ENCODE measurements at places on chromosomes 4 and X. TPM values are rescaled to one million over a fixed set of nuclear protein-coding genes. Genes with fewer than 3 reads are reported as not detected.

The CCNG2 gene
- polyA plus RNA-seq = 15.3 TPM

The TMEM154 gene
- 24.7 TPM for polyA plus RNA-seq

The NDUFC1 gene
- polyA plus RNA-seq = 163 TPM

The LINC00632 gene
- not detected for polyA plus RNA-seq

The PCYT1B gene
- polyA plus RNA-seq = not detected

The RNF150 gene
- polyA plus RNA-seq = not detected

The ZFP92 gene
- 0.06 TPM for polyA plus RNA-seq

The NR0B1 gene
- polyA plus RNA-seq = not detected

The CWH43 gene
- polyA plus RNA-seq = not detected

The FATE1 gene
- not detected for polyA plus RNA-seq

The LNX1 gene
- 0.43 TPM for polyA plus RNA-seq

The RAP1GDS1 gene
- polyA plus RNA-seq = 30.7 TPM

The CFAP47 gene
- not detected for polyA plus RNA-seq

The TMSB15A gene
- polyA plus RNA-seq = not detected

The TBC1D8B gene
- polyA plus RNA-seq = 0.13 TPM

DNA sequence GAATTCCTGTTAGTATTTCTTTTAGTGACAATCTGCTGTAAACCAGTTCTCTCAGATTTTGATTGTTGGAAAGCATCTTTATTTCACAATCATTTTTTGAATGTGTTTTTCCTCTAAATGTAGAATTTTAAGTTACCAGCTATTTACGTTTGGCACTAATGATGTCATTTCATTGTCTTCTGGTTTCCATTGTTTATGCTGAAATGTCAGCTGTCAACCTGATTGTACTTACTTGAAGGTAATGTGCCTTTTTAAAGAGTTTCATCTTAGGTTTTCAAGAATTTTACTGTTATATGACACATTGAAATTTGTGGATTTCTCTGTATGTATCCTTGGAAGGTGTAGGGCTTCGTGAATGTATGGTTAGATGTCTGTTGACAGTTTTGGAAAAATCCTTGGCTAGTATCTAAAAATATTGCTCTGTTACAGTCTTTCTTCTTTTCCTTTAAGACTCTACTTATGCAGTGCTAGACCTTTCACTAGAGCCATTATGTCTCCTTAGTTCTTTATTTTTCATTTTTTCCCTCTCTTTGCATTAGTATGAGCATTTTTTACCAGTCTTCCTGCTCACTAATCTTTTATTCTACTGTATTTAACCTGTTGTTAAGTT is 30.4 kb downstream of the SMAD1 start:
- no peak overlapping the region for H3K27ac ChIP-seq
- no peak for DNase-seq
- H3K27me3 ChIP-seq = no peaks in the 10 kb centered on the region
- H3K4me1 ChIP-seq = no peaks in the 10 kb centered on the region
- no peaks in the 10 kb centered on the region for H3K36me3 ChIP-seq

DNA sequence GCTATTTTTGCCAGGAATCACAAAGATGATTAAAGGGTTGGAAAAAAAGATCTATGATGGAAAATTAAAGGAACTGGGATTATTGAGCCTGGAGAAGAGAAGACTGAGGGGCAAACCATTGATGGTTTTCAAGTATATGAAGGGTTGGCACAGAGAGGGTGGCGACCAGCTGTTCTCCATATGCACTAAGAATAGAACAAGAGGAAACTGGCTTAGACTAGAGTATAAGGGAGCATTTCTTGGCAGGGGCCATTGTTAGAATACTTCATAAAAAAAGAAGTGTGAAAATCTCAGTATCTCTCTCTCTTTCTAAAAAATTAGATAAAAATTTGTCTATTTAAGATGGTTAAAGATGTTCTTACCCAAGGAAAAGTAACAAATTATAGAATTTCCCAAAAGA is 75.1 kb downstream of the NPNT start:
- no peaks in the 10 kb centered on the region for H3K4me1 ChIP-seq
- H3K27me3 ChIP-seq = peaks cover 1% of the 10 kb centered on the region
- DNase-seq = no peak
- H3K36me3 ChIP-seq = no peaks in the 10 kb centered on the region
- H3K27ac ChIP-seq = no peak overlapping the region

- no peaks in the 10 kb centered on the region for H3K4me1 ChIP-seq
- no peak overlapping the region for H3K27ac ChIP-seq
- H3K27me3 ChIP-seq = no peaks in the 10 kb centered on the region
- H3K36me3 ChIP-seq = no peaks in the 10 kb centered on the region
- H3K4me3 ChIP-seq = no peak overlapping the region
Measured at GRCh38 chr4:164154416-164154815, 599.5 kb upstream of the SMIM31 start.

- no peak overlapping the region for H3K4me3 ChIP-seq
- no peak for DNase-seq
- no peak overlapping the region for H3K27ac ChIP-seq
- H3K4me1 ChIP-seq = no peaks in the 10 kb centered on the region
Measured at GRCh38 chrX:106862972-106863688, 40.0 kb downstream of the RIPPLY1 start.

GRCh38 chr4:94583914-94584641 is 132.3 kb downstream of the PDLIM5 start:
- H3K4me3 ChIP-seq = no peak overlapping the region
- no peaks in the 10 kb centered on the region for H3K27me3 ChIP-seq
- H3K36me3 ChIP-seq = peaks cover 27% of the 10 kb centered on the region
- no peaks in the 10 kb centered on the region for H3K4me1 ChIP-seq
- no peak for DNase-seq

DNA sequence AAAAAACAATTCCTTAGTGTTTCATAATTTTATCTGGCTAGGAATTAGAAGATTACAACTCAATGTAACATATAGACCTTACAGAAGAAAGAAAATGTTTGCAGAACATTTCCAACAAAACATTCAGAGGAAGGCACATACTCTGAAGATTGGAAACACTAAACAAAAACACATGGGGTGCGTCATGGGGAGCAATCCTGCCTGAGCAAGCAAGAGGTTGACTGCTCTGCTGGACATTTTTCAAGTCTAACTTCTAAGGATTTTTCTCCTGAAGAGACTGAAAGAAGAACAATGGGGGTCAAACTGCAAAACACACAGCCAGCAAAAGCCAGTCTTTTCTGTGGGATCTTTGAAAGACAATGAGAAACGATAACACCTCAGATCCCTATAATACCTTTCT is 182.8 kb downstream of the GUCY2F start:
- H3K4me3 ChIP-seq = no peak overlapping the region
- no peak overlapping the region for H3K27ac ChIP-seq
- no peaks in the 10 kb centered on the region for H3K27me3 ChIP-seq
- no peaks in the 10 kb centered on the region for H3K4me1 ChIP-seq
- no peak for DNase-seq

- no peak overlapping the region for H3K27ac ChIP-seq
- peak overlapping the region; percentile 76 for H3K4me3 ChIP-seq
- H3K4me1 ChIP-seq = peaks cover 12% of the 10 kb centered on the region
Measured at GRCh38 chrX:40104985-40105834, 7.5 kb upstream of the BCOR start.

- no peaks in the 10 kb centered on the region for H3K4me1 ChIP-seq
- no peak for DNase-seq
- no peaks in the 10 kb centered on the region for H3K36me3 ChIP-seq
- no peak overlapping the region for H3K4me3 ChIP-seq
Measured at GRCh38 chrX:19172741-19173140, 50.5 kb upstream of the ADGRG2 start.

DNA sequence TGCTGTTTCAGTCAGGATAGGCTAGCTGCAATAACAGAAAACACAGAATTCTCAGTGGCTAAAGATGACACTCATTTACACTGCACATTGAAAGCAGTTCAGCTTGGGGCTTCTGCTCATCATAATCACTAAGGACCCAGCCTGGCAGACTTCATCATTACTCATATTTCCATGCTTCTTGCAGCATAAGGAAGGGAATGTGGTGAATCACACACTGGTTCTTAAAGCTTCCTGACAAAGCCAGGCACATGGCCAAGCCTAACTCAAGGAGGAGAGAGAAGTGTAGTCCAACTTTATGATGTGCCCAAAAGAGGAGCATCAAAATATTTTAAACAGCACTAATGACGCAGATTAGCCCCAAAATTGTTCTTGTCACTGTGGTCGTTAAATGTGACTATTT is 186.5 kb downstream of the BANK1 start:
- DNase-seq = no peak
- no peak overlapping the region for H3K27ac ChIP-seq

GRCh38 chr4:147368948-147369347 is 111.9 kb upstream of the EDNRA start:
- DNase-seq = no peak
- H3K36me3 ChIP-seq = no peaks in the 10 kb centered on the region
- H3K27ac ChIP-seq = no peak overlapping the region
- H3K4me1 ChIP-seq = no peaks in the 10 kb centered on the region

DNA sequence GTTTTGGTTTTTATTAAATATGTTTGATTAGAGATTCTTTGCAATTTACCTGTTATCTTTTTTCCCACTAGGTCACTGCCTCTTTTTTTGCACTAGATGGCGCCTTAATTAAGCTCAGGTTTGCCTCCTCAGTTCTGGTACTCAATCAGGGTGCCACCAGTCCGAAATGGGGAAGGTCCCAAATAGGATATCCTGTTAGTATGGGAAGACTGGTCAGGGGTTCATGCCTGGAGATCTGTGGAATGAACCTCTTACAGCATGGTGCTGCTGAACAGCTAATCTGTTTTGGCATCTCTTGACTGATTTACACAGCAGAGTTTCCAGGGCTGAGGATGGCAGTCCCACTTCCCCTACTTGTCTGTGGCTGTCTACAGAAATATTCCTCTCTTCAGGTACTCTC is 24.2 kb upstream of the VSIG1 start:
- H3K27me3 ChIP-seq = no peaks in the 10 kb centered on the region
- H3K27ac ChIP-seq = peak overlapping the region; percentile 98
- peak overlapping the region; percentile 87 for H3K4me3 ChIP-seq
- peaks cover 3% of the 10 kb centered on the region for H3K36me3 ChIP-seq

DNA sequence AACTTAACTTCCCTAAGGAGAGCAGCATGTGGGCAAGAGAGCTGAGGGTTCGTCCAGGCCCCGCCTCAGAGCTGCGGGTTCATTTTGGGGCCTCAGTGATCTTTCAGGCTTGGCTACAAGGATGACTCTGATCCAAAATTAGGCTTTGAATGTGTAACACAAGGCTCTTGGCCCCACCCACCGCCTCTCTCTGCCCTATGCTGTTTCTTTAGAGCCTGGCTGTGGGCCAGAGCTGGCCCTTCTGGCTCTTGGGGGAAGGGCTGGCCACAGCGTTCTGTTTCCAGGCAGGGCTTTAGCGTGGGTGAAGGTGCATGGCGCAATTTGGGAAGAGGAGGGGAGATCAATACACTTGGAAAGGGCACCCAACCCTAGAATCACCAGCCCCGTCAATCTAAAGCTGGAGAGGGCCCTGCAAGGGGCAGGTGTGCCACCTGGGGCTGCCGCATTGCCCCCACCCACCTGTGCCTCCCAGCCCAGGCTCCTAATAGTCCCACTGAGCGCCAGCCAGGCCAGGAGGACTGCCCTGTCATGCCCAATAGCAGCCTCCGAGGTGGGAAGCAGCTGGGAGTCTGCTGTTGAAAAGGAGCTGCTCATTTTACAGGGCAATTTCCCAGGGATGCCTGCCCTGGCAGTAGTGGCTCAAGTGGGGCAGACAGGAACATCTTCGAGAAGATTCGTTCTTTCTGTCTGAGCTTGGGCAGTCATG is 84.5 kb upstream of the MAML3 start:
- no peaks in the 10 kb centered on the region for H3K36me3 ChIP-seq
- DNase-seq = no peak
- H3K4me1 ChIP-seq = peaks cover 38% of the 10 kb centered on the region
- H3K27me3 ChIP-seq = no peaks in the 10 kb centered on the region
- H3K27ac ChIP-seq = no peak overlapping the region
- H3K4me3 ChIP-seq = no peak overlapping the region

- no peaks in the 10 kb centered on the region for H3K36me3 ChIP-seq
- H3K4me1 ChIP-seq = peaks cover 15% of the 10 kb centered on the region
- no peak for DNase-seq
- H3K27me3 ChIP-seq = peaks cover 25% of the 10 kb centered on the region
Measured at GRCh38 chr4:16897991-16898827, at the start of gene LDB2. Gene LDB2, minus strand, starts transcription at chr4:16898645.

GRCh38 chrX:123990169-123990568 is 28.7 kb downstream of the STAG2 start:
- H3K36me3 ChIP-seq = no peaks in the 10 kb centered on the region
- no peaks in the 10 kb centered on the region for H3K27me3 ChIP-seq
- no peak overlapping the region for H3K27ac ChIP-seq
- no peak for DNase-seq

DNA sequence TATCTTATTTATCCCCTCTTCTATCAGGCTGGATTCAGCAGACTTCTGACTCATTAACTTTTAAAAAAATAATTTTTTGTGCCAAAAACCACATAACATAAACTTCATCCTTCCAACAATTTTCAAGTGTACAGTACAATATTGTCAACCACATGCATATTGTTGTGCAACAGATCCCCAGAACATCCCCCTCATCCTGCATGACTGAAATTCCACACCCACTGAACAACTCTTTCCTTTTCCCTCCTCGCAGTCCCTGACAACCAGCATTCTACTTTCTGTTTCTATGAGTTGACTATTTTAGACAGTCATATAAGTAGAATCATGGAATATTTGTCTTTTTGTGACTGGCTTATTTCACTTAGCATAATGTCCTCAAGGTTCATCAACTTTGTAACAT is 2.2 kb upstream of the MID2 start:
- peak overlapping the region; percentile 1 for H3K4me3 ChIP-seq
- no peaks in the 10 kb centered on the region for H3K27me3 ChIP-seq
- no peak for DNase-seq
- H3K27ac ChIP-seq = no peak overlapping the region
- H3K36me3 ChIP-seq = no peaks in the 10 kb centered on the region

- peaks cover 2% of the 10 kb centered on the region for H3K36me3 ChIP-seq
- peak overlapping the region; percentile 84 for H3K4me3 ChIP-seq
- H3K27ac ChIP-seq = peak overlapping the region; percentile 93
Measured at GRCh38 chr4:122577808-122578781, 42.8 kb downstream of the IL21 start.

GRCh38 chr4:107616838-107617389 is 103.1 kb downstream of the PAPSS1 start:
- H3K4me1 ChIP-seq = peaks cover 4% of the 10 kb centered on the region
- H3K27me3 ChIP-seq = no peaks in the 10 kb centered on the region
- DNase-seq = no peak
- no peak overlapping the region for H3K4me3 ChIP-seq
- H3K36me3 ChIP-seq = peaks cover 16% of the 10 kb centered on the region

- no peak overlapping the region for H3K4me3 ChIP-seq
- H3K4me1 ChIP-seq = no peaks in the 10 kb centered on the region
- DNase-seq = no peak
- H3K27ac ChIP-seq = no peak overlapping the region
Measured at GRCh38 chrX:57977992-57978391, 67.7 kb upstream of the ZXDA start.

- DNase-seq = no peak
- no peak overlapping the region for H3K27ac ChIP-seq
- no peaks in the 10 kb centered on the region for H3K27me3 ChIP-seq
- H3K4me1 ChIP-seq = no peaks in the 10 kb centered on the region
- no peaks in the 10 kb centered on the region for H3K36me3 ChIP-seq
Measured at GRCh38 chrX:5324546-5324945, 904.1 kb downstream of the NLGN4X start.

- no peak overlapping the region for H3K4me3 ChIP-seq
- no peak for DNase-seq
- H3K36me3 ChIP-seq = no peaks in the 10 kb centered on the region
- peaks cover 10% of the 10 kb centered on the region for H3K27me3 ChIP-seq
- no peak overlapping the region for H3K27ac ChIP-seq
Measured at GRCh38 chr4:155399974-155400697, 23.4 kb upstream of the MAP9 start.

Data from naive thymus-derived CD8-positive, alpha-beta T cell (primary cell).